Cortex of kidney (tissue), 1 donor: ENCODE measurements at places on chromosomes 13 and 19.

DNA sequence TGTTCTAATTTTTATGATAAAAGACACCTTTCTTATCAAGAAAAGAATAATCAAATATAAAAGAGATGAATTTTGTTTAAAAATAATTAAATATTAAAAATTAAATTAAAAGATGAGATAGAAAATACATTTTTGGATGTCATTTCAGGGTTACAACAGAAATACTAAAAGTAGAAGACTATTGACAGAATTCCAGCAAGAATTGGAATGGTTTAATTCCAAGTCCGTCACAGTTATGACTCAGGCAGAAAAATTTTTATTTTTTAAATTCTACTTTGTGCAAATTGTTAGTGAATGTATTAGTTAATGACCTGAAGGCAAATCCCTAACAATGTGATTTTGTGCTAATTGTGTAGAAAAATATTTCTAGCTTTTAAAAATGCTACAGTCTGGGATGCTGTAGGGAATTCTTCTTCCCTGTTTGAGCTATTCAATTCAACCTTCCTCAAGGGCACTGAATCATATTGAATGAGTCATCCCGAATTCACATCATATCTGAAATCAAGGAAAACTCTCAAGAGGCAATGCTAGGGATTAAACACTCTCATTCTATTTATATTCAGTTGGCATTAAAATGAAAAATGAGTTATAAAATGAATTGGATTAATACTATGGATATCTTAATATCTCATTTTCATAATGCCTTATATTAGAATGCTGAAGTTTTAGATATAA lies 633.5 kb upstream of the ATXN8OS start:
- DNase-seq = no peak

GRCh38 chr13:38528986-38529385 lies 157.9 kb upstream of the FREM2 start:
- no peak for DNase-seq

GRCh38 chr19:9640956-9641355 lies 19.9 kb upstream of the ZNF561 start:
- no peak for DNase-seq

- DNase-seq = no peak
These were observed 39.6 kb downstream of the SHISA2 start for GRCh38 chr13:26011996-26012821.

- DNase-seq = no peak
These were observed 688 bp downstream of the ZNF606 start for GRCh38 chr19:58001895-58002369.

DNA sequence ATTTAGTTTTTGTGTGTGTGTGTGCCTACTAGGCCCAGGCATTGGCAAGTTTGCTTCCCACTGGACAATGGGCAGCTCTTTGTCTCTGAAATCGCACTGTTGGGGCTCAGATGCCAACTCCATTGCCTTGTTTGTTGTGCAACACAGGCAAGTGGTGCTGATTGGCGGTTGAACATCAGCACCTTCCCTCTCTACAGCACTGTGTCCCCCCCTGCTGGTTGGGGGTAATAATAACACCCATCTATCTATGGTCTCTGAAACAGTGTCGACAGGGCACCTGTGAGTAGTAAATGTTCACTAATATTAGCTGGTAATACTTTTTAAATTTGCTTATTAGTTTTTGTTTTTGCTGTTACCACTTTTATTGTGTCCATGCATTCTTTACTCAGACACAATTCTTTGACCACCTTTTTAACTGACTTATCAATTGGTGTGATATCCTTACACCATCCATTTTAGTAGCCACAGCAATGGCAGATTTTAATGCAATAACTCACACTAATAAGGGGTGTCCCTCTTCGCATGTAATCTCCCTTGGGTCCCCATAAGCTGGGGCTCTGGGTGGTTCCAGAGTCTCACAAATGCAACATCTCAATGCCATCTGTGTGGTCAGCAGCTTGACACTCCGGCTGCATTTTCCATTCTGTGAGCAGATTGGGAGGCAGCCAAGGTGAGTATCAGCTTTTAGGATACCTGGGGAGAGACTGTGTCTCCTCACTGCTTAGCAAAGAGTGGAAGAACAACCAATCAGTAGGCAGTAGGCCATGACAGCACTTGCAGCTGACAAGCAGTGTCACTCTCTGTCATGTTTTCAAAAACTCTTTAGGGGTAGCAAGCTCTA lies 47.7 kb upstream of the UQCRFS1 start:
- no peak for DNase-seq
